ENCODE measurements at places on chromosomes 4 and X.

- no peak for DNase-seq
Observed at GRCh38 chrX:110146521-110146920, 143.6 kb downstream of the TMEM164 start.

- DNase-seq, result peak; percentile 57
Observed at GRCh38 chrX:87517571-87518141, at the start of gene KLHL4. Gene KLHL4 (plus strand): TSS chrX:87517802. CDS start chrX:87517894, 92 bp downstream.

DNA sequence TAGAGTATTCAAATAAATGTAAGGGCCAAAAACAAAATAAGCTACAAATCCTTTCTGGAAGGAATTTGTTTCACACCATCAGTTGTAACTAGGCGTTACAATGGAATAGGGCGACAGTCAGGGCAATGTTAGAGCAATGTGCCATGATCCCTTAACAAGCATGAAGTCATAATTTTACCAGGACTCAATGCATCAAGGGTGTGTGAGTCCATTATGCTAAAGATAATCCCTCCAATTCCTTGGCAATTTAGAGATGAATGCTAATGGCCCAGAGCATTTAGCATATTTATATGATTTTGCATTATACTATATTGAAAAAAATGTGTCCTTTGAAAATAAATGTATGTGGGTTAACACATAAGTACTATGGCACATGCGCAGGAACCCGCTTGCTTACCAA, 73.1 kb downstream of the GRIA2 start:
- DNase-seq, result no peak

DNA sequence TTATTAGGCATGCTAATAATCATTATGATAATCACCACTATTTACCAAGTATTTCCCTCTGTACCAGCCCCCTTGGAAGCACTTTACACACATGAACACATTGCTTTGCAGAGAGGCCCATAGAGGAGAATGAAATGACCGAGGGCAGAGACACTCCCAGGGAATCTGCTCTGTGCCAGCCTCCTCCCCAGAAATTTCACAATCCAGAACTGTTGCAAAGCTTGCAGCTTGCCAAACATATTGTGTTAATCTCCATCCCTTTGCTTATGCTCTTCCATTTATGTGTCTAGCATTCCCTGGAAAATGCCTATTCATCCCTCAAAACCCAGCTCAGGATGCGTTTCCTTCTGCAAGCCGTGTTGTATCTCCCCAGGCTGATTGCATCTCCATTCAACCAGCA, 37.8 kb downstream of the CYTL1 start:
- no peak for DNase-seq

- no peak for DNase-seq
Observed at GRCh38 chr4:147582386-147583060, 34.7 kb upstream of the TMEM184C start.

- no peak for DNase-seq
Observed at GRCh38 chr4:108943371-108943770, 180.5 kb upstream of the ETNPPL start.

- DNase-seq, result no peak
Observed at GRCh38 chr4:122823476-122823875, 3.2 kb upstream of the FGF2 start.

- no peak for DNase-seq
Observed at GRCh38 chr4:156790866-156791265, 180.7 kb downstream of the PDGFC start.

DNA sequence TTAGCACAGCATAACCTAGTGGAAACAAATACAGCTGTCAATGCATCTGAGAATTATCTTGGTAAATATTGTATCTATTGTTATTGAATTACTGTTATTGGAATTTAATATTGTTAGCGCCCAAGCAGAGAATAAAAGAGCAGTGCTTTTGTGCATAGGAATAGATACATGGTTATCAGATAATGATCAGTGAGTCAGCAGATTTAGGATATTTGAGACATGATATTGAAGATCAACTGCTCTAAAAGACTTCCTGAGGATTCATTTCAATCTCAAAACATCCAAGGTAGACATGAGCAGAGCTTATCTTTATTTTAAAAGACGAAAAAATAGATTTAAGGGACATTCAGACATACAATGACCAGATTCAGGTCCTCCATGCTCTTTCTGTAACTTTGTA, 10.6 kb upstream of the H2AZ1 start:
- DNase-seq, result no peak

DNA sequence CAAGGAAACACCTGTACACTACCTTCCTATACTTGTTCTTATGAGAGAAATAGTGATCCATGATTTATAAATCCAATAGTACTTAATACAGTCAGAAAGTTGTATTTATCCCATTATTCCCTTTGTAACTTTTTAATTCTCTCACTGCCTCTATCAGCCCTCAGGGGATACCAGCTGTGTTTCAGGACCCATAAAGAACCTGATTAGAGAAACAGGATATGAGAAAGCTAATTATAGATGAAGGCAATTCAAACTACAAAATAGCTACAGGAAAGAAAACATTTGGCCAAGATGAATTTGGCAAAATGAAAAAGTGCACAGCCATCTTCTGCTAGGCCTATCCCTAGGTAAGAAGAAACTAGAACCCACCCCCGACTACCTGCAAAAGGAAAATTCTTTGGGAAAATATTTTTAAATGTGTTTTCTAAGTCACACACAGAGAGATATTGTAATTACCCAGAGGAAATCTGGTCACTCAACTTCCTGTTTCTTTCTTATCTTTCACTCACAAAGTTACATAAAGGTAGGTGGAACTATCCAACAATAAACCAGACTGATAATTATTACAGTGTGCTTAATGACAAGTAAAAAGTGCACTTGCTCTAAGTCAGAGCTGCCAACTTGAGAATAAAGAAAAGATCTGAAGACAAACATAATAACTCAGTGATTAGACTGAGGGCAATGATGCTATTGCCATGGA, 836.5 kb upstream of the HTR2C start:
- no peak for DNase-seq

GRCh38 chrX:138946926-138947325, 235.4 kb upstream of the FGF13 start:
- no peak for DNase-seq

GRCh38 chrX:109347632-109348031, 134.3 kb downstream of the GUCY2F start:
- no peak for DNase-seq
